Pancreas (tissue), 10 donors: ENCODE measurements at places on chromosomes 13 and 19. TPM values are rescaled to one million over a fixed set of nuclear protein-coding genes. Genes with fewer than 3 reads are reported as not detected.

Gene WDR83
- polyA plus RNA-seq = 25.6 TPM

Gene VSTM2B
- polyA plus RNA-seq = not detected

Gene DPF1
- 0.19 TPM for polyA plus RNA-seq

Gene LRRC4B
- polyA plus RNA-seq = 2.1 TPM

Gene MAMSTR
- polyA plus RNA-seq = 1.5 TPM

Gene SIGLEC9
- polyA plus RNA-seq = 0.80 TPM

Gene ZNF69
- 10.1 TPM for polyA plus RNA-seq

Gene ZNF418
- polyA plus RNA-seq = 8.4 TPM

Gene MBNL2
- 8.9 TPM for polyA plus RNA-seq

Gene IGFL2
- not detected for polyA plus RNA-seq

Gene IGLON5
- polyA plus RNA-seq = 0.07 TPM

Gene IGFL4
- 0.21 TPM for polyA plus RNA-seq

Gene LRRC63
- polyA plus RNA-seq = not detected
